Large intestine (tissue), 12 donors: ENCODE measurements at places on chromosomes 16 and 17. TPM values are rescaled to one million over a fixed set of nuclear protein-coding genes. Genes with fewer than 3 reads are reported as not detected.

The CRYBA1 gene
- not detected for polyA plus RNA-seq

The KRTAP4-6 gene
- polyA plus RNA-seq: not detected

The ITGB3 gene
- 5.6 TPM for polyA plus RNA-seq

The CLEC3A gene
- polyA plus RNA-seq: 0.36 TPM

The TNFRSF13B gene
- 0.07 TPM for polyA plus RNA-seq

The CCT6B gene
- 2.8 TPM for polyA plus RNA-seq

The ODAD4 gene
- polyA plus RNA-seq: 0.87 TPM

The ADAP2 gene
- 4.9 TPM for polyA plus RNA-seq

The PPY gene
- 0.34 TPM for polyA plus RNA-seq

The XYLT1 gene
- polyA plus RNA-seq: 9.9 TPM

The OSGIN1 gene
- 8.4 TPM for polyA plus RNA-seq

The ARL5C gene
- not detected for polyA plus RNA-seq

The GSDMA gene
- 0.24 TPM for polyA plus RNA-seq

The PDIA2 gene
- 1.8 TPM for polyA plus RNA-seq

The EFTUD2 gene
- polyA plus RNA-seq: 67.8 TPM

The CD300A gene
- polyA plus RNA-seq: 6.7 TPM

The ATF7IP2 gene
- 52.9 TPM for polyA plus RNA-seq

The CACNG5 gene
- polyA plus RNA-seq: 0.19 TPM

The PIK3R5 gene
- polyA plus RNA-seq: 3.2 TPM

The MYH1 gene
- 0.01 TPM for polyA plus RNA-seq
